ENCODE measurements at places on chromosomes 2 and 18. TPM values are rescaled to one million over a fixed set of nuclear protein-coding genes. Genes with fewer than 3 reads are reported as not detected.
A peak's percentile ranks its signal among the peaks of the same experiment; 100 is the strongest.

GRCh38 chr2:136246086-136246669 lies 128.2 kb upstream of the CXCR4 start:
- peak; percentile 84 for DNase-seq

GRCh38 chr18:6859676-6860422 lies 130.3 kb downstream of the ARHGAP28 start:
- no peak for DNase-seq

DNA sequence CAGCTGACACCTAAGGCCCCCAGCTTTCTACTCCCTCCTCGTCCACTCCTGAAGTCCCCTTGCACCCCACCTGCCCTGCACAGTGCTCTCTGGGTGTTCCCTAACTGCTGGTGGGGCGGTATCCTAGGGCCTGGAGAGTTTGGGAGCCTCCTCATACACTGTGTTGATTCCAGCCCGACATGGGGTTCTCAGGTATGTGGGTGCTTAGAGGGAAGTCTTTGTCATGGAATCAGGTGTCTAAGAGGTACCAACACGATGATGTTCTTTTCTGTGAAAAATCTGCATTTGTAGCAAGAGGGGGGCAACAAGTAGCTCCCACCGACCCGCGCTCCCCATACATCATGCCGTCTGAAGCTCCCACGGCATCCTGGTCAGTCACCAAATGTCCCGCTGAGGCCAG lies 96.8 kb upstream of the SMAD7 start:
- no peak for DNase-seq

DNA sequence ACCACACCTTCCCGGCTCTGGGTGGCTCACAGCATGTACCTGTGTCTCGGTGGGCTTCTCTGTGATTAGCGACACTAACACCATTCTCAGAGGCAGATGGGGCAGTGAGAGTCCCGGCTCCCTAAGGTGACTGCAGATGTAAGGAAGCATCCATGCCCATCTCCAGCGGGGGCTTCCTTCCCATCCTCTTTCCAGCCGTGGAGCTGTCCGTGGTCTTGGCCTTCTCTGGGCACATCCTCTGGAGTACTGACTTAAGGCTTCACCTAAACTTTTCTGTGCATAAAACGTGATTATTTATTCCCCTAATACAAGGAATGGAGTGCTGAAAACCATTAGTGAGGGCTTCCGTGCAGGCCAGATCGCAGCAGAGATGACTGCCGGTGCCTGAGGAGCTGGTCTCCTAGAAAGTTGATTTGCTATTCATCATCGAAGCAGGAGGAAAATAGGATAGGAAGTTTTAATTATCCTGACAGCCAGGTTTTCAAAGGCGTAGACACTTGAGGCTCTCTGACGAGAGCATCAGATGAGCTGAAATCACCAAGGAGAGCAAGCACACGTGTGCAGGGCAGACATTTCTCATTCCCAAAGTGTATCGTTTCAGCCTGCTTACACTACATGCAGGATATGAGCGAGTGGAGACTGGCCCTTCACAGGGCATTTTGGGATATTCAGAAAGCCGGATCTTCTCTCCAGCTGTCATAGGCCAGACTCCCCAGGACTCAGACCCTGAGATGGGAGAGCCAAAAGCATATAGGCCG lies 186.1 kb upstream of the SALL3 start:
- DNase-seq = no peak

GRCh38 chr2:216478151-216478550 lies 20.5 kb upstream of the RPL37A start:
- DNase-seq = no peak

GRCh38 chr2:20141056-20141762 lies 83.7 kb downstream of the SDC1 start:
- peak; percentile 62 for DNase-seq

DNA sequence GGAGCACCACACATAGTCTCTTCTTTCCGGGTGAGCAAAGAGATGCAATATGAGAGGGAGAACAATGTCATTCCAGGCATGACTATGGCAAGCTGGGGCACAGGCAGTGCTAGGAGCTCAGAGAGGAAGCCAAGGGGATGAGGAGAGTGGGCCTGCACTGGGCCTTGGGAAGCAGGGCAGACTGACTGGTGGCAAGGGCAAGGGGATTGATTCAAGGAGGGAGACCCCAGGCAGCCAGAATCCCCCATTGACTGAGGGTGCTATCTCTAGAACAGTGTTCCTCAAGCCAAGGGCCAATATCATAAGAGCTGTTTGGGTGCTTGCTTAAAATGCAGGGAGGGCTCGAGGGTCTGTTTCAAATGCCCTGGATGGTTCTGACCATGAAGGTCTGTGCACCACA lies 36.1 kb downstream of the MARCO start:
- no peak for DNase-seq

- DNase-seq = no peak
These were observed 243.3 kb upstream of the KCNJ3 start for GRCh38 chr2:154455166-154455565.

- no peak for DNase-seq
These were observed 1526.9 kb upstream of the ACVR2A start for GRCh38 chr2:146317959-146318358.

Gene COPS9
- 168 TPM for total RNA-seq

Gene CBLN2
- not detected for total RNA-seq

Gene TNS1
- 145 TPM for total RNA-seq

All from stomach (tissue), 19 donors.